Stimulated activated CD8-positive, alpha-beta memory T cell treated with anti-CD3 and anti-CD28 coated beads, Interleukin-2, amount 100 ng/mL, for 48 hours (primary cell): ENCODE measurements at places on chromosomes 3 and 15.

GRCh38 chr3:48268936-48269561 lies 28.1 kb downstream of the ZNF589 start:
- DNase-seq, result peak; percentile 27

DNA sequence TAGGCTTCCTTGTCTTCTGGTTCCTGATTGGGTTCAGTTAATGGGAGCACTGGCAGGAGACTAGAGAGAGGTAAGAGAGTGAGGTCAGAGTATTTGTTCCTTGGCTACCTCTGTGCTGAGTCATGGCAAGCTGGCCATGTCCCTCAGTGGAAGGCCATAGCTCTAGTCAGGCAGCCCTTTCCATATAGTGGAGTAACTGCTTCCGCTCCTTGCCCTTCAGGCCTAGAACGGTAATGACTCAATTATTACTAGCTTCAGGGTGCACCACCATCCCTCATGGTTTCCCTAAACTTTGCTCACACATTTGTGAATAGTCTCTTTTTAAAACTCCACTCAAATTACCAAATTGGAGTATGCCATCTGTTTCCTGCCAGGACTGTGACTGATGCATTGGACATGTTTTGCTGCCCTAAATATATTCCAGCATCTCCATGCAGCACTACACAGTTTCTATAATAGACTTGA lies 10.5 kb upstream of the ANO10 start:
- no peak for DNase-seq

GRCh38 chr3:124229836-124230235 lies 237.9 kb upstream of the ROPN1 start:
- no peak for DNase-seq

DNA sequence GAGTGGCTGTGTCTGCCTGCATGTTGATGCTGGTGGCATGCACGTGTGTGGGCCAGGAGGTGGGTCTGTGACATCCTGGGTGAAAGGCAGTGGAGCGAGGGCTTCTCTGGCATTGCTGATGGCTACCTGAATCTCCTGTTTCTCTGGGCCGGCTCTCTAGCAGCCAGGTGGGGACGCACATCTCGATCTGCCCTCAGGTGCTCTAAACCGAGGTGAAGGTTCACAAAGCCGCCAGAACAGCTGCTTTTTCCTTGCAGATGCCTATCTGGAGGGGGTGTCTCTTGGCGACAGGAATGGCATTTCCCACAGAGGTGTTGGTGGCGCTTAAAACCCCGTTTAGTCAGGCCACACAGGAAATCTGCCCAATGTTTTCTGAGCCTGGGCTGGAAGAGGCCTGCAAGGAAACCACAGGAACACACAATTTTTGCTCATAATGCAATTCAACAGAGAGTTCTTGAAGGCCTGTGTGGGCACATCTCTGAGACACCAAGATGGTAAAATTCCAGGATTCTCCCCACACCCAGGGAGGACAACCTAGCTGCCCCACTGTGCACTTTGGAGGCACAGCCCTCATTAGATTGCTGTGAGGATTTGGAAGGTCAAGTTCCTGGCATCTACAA lies 11.9 kb downstream of the TMEM158 start:
- DNase-seq, result no peak

GRCh38 chr3:170741756-170742529 lies 128.1 kb downstream of the RPL22L1 start:
- no peak for DNase-seq

GRCh38 chr3:38121832-38122461 lies 15.0 kb downstream of the ACAA1 start:
- DNase-seq, result no peak

GRCh38 chr15:80072285-80072994 lies 13.0 kb downstream of the ZFAND6 start:
- DNase-seq, result no peak

- DNase-seq, result no peak
These were observed 724.7 kb upstream of the ZNF385D start for GRCh38 chr3:22475665-22476240.

DNA sequence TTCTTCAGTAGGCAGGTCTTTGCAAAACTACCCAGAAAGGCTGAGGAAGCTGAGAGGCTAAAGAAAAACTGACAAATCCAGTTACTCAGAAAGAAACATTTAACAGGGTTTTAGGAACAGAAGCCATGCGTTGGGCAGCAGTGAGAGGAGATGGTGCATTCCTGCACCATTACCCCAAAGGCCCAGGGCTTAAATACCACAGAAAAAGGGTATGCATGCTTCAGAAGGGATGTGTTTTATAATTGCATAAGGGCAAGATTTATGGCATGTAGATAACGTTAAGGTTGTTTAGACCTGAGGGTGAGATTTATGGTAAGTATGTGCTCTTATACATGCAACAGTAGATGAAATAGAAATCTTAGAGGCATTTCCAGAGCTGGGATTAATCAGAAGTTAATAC lies 10.0 kb downstream of the C3orf52 start:
- DNase-seq, result no peak

DNA sequence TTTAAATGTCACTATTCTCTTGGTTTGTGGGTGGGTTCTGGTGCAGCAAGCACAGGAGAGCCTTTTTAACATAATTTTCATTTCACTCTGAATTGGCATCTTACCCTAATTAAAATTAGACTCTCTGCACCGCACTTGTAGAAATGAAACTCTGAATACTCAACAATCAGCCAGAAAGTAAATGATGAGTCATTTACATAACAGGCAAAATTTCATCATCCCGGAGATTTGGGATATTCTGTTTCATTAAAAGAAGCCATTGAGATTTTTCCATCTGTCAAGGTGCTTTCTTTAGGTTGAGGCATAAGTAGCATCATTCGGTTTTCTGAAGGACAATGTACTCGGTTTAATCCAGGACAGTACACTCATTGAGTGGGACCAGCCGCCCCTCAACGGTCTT lies 111.0 kb downstream of the RFTN1 start:
- DNase-seq, result no peak

- DNase-seq, result no peak
These were observed 388 bp downstream of the ACY1 start for GRCh38 chr3:51983578-51984268.

DNA sequence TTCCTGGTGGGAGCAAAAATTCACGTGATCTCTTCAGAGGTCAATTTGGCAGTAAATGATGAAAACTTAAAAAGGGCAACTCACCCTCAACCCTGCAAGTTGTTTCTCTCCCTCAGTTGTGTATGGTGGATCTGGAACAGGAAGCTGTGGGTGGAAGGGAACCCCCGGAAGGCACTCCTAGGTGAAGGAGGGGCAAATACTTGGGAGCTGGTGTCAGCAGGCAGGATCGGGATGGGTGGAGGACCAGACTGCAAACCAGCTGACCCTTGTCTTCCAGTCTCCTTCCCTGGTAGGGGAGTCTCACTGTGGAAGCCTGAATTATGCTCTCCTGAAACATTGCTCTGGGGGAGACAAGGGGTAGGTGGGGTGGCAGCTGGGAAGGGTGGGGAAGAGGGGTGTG lies 33.5 kb downstream of the PRR23E start:
- DNase-seq, result no peak

DNA sequence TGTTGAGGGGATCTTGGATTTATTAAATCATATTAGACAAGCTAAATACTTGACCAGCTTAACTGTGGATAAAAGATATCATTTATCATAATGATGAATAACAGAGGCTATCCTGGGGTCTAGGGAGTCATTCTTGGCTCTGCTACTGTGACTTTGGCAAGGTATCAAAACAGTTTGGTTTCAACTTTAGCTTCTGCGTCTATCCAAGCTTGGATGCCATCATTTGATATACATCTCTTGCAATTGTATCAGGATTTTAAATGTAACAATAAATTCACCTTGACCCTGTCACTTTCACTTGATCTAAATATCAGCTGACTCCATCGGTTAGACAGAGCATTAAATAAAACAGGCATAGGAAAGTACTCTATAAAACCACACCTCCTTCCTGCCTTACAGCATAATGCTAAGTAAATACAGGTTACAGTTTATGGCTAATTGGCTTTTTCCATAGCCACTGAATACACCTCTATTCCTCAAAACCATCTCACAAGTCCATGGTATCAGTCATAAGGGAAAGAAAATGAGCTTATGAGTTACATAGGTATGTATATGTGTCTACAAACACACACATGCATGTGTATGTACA lies 262.9 kb downstream of the CTNNB1 start:
- no peak for DNase-seq

DNA sequence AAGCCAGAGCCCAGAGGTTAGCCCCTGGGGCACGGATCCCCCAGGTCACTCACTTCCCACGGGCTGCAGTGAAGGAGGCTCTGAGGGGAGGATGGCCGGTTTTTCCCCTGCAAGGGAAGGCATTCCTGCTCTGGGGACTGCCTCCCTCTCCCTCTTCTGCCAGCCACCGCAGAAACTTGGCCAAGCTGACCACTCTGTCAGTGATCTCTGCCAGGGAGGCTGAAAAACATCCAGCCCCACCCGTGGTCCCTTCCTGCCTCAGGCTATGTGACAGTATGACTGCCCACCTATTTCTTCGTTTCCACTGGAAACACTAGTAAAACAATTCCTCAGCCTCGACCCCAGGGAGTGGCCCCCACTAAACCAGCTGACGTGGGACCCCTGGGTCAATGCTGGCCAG lies 14.6 kb upstream of the FANCD2 start:
- DNase-seq, result no peak

DNA sequence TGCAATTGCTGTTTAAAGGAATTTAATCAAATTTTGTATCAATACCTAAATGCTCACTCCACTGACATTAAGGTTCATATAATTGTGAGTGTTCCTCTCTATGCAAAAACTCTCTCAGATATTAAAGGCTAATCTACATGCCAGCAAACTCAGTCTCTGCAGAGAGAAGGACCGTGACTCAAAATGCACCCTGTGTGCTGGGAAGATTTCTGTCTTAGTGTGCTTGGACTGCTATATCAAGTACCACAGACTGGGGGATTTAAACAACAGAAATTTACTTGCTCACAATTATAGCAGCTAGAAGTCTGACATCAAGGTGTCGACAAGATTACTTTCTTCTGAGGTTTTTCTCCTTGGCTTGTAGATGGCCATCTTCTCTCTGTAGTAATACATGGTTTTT lies 18.6 kb upstream of the PFN2 start:
- DNase-seq, result no peak

DNA sequence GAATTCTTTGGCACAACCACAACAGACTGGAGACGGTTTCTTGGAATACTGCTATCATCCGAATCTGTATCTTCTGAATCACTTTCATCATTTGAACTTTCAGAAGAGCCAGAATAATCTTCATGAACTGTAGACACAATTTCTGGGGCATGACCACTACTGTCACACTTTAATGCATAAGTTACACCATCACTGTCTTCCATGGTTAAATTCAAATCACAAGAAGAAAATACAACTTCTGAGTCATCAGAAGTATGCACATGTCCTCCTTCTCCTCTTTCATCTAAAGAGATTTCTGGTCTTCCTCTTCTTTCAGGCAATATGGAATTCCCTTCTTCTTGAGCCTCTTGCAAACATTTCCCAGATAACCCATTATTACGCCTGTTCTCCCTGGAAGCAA lies 42.5 kb downstream of the SETD2 start:
- DNase-seq, result no peak

GRCh38 chr3:127141921-127142730 lies 50.8 kb upstream of the PRR23E start:
- no peak for DNase-seq

- no peak for DNase-seq
These were observed 13.1 kb upstream of the WWTR1 start for GRCh38 chr3:149670742-149671492.

DNA sequence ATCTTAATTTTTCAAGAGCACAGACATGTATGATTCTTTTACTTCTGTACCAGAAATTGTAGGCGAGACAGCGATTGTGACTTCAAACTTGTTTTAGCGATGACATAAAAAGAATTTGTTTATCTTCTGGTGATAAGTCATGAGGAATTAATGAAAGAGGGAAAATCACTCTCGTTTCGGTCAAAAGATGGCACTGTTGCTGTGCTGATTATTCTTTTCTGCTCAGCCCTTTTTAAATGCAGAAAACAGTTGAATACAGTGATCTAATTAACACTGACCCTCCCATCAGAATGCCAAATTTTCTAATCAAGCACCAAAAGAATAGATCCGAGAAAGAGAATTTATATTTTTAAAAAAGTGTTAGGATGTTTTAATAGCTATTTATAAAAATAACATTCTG lies 52.6 kb downstream of the NSUN3 start:
- no peak for DNase-seq

DNA sequence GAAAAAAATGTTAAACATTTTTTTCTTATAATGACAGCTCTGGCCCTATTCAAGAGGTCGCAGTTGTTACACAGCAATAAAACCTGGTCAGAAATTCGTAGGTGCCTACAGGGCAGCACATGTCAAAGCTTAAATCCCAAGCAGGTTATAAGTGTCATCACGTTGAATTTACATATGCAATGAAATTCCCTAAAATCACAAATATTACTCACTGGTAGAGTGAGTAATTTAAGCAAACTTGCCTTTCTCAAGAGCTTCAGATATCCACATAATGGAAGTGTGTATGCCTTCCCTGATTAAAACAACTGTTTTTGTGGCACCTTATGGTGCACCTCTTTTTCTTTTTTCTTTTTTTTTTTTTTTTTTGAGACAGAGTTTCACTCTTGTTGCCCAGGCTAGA lies 90.7 kb upstream of the FNDC3B start:
- DNase-seq, result no peak

GRCh38 chr3:190443257-190443656 lies 6.4 kb downstream of the TMEM207 start:
- no peak for DNase-seq

DNA sequence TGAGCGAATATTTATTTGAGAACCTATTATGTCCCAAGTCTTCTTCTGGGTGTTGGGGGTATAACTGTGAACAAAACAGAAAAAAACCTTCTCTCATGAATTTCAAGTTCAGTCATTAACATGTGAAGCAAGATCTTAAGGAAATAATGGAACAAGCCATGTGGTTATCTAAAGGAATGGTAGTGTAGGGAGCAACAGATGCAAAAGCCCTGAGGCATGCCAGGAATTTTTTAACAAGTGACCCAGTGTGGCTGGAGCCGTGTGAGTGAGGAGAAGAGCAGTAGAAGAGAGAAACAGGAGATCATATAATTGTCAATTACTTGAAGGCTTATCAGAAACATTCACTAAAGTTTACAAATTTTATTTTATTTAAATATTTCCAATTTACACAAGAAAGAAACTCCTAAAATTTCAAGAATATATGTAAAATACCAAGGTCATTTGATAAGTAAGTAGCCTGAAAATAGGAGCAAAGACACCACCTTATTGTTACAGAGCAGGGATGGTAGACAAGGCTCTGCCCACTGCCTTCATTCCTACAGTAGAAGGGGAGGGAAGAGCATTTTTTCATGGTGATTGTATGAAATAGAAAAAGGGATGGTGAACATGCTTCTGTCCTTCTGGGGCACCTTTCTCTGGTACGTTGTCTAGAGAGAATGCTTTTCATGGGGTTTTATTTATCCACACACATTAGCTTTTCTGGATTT lies 345.1 kb downstream of the PLOD2 start:
- DNase-seq, result no peak

- DNase-seq, result no peak
These were observed 447.8 kb downstream of the MFSD1 start for GRCh38 chr3:159249472-159250174.
